ENCODE measurements at places on chromosomes 13 and 19. TPM values are rescaled to one million over a fixed set of nuclear protein-coding genes. Genes with fewer than 3 reads are reported as not detected.

Gene KIR3DL2
- total RNA-seq, result not detected

Gene ZNF709
- 1.1 TPM for total RNA-seq

Gene NAPSA
- 0.05 TPM for total RNA-seq

Gene GIPC3
- 1.6 TPM for total RNA-seq

DNA sequence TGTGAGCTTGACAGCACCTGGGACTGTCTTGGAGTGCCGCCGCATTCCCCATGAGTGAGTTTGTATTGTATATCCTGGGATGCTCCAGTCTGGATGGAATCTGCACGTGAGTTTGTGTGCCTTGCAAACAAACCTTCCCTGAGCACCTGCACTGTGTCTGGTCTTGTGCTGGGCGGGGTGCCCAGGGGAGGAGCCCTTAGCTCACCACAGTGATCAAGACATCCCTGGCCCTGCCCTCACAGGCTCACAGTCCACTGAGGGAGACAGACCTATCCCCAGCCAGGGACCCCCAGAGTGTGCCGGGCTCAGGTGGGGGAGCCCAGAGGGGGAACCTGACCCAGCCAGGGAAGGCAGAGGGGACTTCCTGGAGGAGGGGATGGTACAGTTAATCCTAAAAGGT, 1.7 kb upstream of the BCAM start:
- no peak for DNase-seq
- no peaks in the 10 kb centered on the region for H3K27me3 ChIP-seq
- H3K4me3 ChIP-seq, result no peak overlapping the region
- H3K4me1 ChIP-seq, result peaks cover 44% of the 10 kb centered on the region
- peaks cover 12% of the 10 kb centered on the region for H3K36me3 ChIP-seq

DNA sequence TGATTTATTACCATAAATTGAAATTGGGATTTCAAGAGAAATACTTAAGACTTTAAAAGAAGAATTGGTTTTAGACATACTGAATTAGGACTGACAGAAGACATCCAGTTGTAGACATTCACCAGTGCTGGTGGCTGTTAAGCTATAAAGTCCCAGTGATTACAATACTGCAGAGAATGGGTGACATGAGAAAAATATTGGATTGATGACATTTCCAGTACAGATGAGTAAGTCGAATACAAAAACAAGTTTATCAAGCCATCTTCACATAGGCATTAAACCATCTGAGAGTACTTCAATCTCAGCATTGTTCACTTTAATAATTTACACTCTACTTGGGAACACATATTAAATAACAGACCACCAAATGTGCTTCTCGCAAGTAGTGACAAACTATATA, 66.8 kb downstream of the TBC1D4 start:
- no peaks in the 10 kb centered on the region for H3K36me3 ChIP-seq
- H3K27ac ChIP-seq, result peak overlapping the region; percentile 77
- no peaks in the 10 kb centered on the region for H3K27me3 ChIP-seq

GRCh38 chr13:110396913-110397381, 89.9 kb downstream of the COL4A2 start:
- peaks cover 93% of the 10 kb centered on the region for H3K4me1 ChIP-seq
- DNase-seq, result peak; percentile 87
- H3K4me3 ChIP-seq, result peak overlapping the region; percentile 38
- peak overlapping the region; percentile 86 for H3K27ac ChIP-seq
- no peaks in the 10 kb centered on the region for H3K27me3 ChIP-seq
- no peaks in the 10 kb centered on the region for H3K36me3 ChIP-seq

DNA sequence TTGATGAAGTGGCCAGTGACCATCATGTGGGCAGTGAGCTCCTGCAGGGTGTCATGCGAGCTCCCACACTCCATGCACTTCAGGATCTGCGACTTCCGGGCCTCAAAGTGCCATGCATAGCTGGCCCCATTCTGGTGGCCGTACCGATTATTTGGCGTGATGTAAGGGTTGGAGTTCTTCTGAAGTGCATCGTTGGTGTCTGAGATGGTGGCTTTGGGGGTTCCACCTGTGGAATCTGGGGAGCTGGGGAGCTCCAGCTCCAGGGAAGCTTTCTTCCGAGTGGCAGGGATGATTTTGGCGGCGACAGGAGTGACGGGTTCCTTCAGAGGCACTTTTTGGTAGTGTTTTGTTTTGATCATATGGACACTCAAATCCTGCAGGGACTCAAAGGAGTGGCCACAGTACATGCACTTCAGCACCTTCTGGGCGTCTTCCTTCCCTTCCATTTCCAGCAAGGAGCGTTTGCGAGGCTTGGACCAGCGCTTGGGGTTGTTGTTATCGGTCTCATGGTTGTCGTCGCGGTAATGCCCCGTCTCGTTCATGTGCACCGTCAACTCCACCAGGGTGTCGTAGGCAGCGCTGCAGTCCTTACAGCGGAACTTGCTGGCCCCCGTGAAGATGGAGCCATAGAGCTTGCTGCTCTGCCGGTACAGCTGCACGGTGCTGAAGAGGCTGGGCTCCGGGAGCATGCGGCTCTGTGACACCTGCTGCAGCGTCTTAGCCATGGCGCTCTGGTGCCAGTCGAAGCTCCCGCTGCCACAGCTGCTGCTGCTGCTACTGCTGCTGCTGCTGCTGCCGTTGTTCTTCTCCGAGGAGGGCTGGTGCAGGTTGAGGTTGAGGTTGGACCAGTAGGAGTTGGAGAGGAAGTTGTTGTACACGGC, 70.4 kb downstream of the TSHZ3 start:
- DNase-seq, result no peak
- no peaks in the 10 kb centered on the region for H3K4me1 ChIP-seq
- H3K27ac ChIP-seq, result no peak overlapping the region
- peaks cover 28% of the 10 kb centered on the region for H3K36me3 ChIP-seq

- no peak overlapping the region for H3K4me3 ChIP-seq
- no peak for DNase-seq
- no peaks in the 10 kb centered on the region for H3K27me3 ChIP-seq
These were observed 1635.4 kb upstream of the SLC10A2 start for GRCh38 chr13:104701591-104701990.

DNA sequence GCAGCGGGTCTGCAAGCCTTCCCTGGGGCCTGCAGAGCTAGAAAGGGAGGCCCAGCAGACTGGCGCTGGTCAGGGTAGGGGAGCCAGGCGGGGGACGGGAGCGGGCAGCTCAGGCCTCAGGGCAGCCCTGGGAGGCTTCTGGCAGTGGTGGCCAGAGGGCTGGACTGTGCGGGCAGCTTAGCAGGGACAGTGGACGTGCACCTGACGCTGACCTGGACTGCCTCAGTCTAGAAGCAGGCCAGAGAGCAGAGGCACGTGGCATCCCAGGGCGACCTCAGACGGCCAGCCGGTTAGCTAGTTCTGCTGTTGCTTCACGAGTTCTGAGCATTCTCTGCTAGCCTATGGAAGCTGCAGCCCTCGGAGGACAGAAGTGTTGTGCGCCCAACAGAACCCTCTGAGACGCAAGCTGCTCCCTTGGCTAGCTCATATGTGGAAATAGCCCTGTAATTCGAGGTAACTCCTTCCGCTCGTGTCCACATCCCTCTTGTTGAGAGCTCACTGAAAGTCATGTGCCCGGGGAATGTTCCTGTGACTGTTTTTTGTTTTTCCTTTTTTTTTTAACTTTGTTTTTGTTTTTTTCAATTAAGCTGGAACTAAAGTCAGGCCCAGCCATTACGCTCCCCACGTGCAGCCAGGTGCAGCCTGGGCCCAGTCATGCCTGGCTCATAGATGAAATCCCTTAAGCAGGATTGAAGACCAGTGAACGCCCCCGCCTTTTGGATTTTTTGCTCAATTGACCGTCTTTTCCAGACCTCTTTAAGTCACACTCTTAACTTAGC, 1.9 kb upstream of the FAM174C start:
- H3K27me3 ChIP-seq, result no peaks in the 10 kb centered on the region
- peak overlapping the region; percentile 86 for H3K4me3 ChIP-seq
- H3K4me1 ChIP-seq, result peaks cover 77% of the 10 kb centered on the region
- peak overlapping the region; percentile 100 for H3K27ac ChIP-seq
- peaks cover 50% of the 10 kb centered on the region for H3K36me3 ChIP-seq

DNA sequence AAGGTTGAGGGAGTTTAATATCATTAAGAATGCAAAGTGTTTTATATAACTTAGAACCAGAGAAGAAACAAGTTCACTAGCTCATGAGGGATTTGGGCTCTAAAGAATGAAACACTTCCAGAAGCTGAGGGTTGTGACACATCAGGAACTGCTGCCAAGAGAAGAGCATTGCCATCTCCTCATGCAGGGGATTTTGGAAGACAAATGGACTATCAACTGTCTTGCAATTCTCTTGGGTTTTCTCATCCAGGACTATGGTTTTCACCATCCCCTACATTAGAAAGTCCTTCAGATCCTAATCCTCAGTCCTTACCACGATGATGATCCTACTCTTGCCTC, 59.7 kb upstream of the KL start:
- no peaks in the 10 kb centered on the region for H3K36me3 ChIP-seq
- H3K4me1 ChIP-seq, result no peaks in the 10 kb centered on the region
- no peak overlapping the region for H3K27ac ChIP-seq
- DNase-seq, result no peak
- H3K4me3 ChIP-seq, result no peak overlapping the region

DNA sequence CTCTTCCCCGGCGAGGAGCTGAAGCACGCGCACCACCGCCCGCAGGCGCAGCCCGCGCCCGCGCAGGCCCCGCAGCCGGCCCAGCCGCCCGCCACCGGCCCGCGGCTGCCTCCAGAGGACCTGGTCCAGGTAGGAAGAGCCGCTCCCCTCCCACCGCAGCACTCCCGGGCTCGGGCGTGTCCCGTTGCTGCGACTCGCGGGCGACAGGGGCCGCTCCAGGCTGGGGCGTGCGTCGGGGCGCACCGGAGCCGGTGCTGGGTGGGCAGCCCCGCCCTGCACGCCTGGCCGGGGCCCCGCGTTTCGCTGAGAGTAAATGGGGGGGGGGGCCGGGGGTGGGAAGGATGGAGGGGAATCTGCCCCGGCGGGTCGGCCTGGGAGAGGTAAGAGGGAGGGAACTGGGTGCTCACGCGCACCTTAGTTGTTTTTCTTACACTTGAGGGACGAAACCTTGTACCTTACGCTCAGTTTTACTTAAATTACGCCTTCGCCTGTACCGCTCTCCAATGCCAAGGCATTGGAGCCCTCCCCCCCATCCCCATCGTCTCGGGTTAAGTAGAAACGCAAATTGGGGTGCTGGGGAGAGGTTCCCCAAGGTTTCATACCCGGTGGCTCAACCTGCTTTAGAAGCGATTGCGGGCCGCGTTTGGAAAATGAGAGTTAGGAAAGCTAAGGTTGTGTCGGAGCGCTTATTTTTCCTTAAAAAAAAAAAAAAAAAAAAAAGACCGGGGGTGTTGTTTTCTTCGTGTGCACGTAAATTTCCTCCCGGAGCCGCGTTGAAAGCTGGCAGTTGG, 850 bp downstream of the KLF5 start:
- peaks cover 26% of the 10 kb centered on the region for H3K4me1 ChIP-seq
- peak overlapping the region; percentile 69 for H3K27ac ChIP-seq
- no peaks in the 10 kb centered on the region for H3K36me3 ChIP-seq
